ENCODE measurements at places on chromosomes 16 and 17.

DNA sequence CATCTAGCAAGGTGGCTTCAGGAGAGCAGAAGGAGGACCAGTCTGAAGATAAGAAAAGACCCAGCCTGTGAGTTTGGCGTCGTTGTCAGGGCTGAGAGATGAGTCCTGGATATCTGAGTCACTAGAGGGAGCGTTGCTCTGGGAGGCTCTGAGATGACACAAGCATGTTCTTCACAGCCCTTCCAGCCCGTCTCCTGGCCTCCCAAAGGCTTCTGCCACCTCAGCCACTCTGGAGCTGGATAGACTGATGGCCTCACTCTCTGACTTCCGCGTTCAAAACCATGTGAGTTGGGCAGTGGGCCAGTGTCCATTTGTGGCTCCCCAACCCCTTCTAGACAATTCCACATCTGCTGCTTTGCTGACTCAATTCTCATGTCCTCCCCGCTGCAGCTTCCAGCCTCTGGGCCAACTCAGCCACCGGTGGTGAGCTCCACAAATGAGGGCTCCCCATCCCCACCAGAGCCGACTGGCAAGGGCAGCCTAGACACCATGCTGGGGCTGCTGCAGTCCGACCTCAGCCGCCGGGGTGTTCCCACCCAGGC lies 2.3 kb downstream of the TGFB1I1 start:
- DNase-seq = no peak

DNA sequence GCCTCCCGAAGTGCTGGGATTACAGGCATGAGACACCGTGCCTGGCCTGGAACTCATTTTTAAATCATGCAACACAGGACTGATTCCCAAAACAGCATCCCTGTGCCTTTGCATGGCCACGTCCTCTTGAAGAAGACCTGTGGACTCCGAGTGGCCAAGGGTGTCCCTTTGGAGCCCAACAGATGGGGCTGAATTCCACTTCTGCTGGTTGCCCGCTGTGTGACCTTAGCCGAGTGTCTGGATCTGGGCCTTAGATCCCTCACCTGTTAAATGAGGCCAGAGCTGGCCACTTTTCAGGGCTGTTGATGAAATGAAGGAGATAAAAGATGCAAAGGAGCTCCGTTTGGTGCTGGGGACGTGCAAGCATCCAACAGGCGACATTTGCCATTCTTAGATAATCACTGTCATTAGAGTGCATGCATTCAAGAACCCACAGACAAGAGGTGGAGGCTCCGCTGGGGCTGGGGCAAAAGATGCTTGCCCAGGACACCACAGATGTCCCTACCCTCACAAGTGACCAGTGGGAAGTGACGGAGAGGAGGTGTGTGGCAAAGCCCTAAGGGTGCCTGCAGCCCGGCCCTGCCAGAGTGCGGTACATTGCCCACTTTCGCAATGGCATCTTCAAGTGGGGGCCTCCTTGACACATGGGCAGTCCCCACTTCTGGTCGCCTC lies 354.1 kb upstream of the TNRC6C start:
- no peak for DNase-seq

DNA sequence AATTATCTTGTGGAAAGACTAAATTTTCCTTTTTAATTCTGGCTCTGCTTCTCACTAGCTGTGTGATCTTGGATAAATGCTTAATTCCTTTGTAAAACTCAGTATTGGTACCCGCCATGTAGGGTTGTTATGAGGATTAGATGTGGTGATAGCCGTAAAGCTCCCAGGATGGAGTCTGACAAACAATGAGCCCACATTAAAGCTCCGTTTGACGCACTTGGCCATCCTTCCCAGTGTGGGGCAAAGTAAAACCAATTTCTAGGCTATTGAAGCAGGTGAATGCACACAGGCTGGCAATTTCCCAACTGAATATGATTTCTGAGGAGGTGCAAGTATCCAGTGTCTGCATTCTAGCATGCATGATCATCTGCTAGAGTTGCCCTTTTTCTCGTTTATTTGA lies 123.6 kb downstream of the MRTFB start:
- DNase-seq = no peak

DNA sequence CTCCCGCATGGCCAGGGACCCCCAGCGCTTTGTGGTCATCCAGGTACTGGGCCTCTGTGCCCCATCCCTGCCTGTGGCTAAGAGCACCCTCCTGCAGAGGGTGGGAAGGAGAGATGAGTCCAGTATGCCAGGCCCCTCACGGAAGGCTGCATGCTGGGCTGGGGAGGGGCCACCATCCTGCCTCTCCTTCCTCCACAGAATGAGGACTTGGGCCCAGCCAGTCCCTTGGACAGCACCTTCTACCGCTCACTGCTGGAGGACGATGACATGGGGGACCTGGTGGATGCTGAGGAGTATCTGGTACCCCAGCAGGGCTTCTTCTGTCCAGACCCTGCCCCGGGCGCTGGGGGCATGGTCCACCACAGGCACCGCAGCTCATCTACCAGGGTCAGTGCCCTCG lies 3.7 kb downstream of the MIEN1 start:
- DNase-seq = peak; percentile 23

Data from left hindlimb (tissue), 1 donor.